ENCODE measurements at places on chromosomes 2 and 18. TPM values are rescaled to one million over a fixed set of nuclear protein-coding genes. Genes with fewer than 3 reads are reported as not detected.
A peak's percentile ranks its signal among the peaks of the same experiment; 100 is the strongest.

DNA sequence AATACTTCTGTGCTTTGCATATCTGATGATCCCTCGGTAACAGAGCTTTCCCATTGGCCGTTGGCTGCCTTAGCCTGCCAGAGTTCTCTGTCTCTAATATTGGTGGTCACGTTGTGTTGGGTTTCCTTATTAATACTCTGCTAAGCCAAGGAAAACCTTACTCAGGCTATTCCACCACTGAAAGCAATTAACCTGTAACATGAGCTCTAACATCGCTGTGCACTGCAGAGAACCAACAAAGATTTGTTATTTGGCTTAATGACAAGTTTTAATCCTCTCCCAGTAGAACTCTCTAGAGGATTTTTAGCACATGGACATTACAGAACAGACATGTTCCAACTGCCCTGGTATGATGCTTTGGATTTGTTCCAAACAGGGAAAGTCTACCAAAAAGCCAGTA, 825.9 kb upstream of the POU3F3 start:
- H3K27ac ChIP-seq = no peak overlapping the region
- H3K4me3 ChIP-seq = no peak overlapping the region
- no peak for DNase-seq
- H3K27me3 ChIP-seq = no peaks in the 10 kb centered on the region

GRCh38 chr18:63784787-63785452, 9.7 kb downstream of the SERPINB7 start:
- no peaks in the 10 kb centered on the region for H3K27me3 ChIP-seq
- no peaks in the 10 kb centered on the region for H3K36me3 ChIP-seq
- no peak for DNase-seq
- H3K4me3 ChIP-seq = no peak overlapping the region
- no peaks in the 10 kb centered on the region for H3K4me1 ChIP-seq

GRCh38 chr2:120251880-120252224, 800 bp upstream of the RALB start:
- no peak for DNase-seq
- H3K4me1 ChIP-seq = peaks cover 5% of the 10 kb centered on the region
- peak overlapping the region; percentile 95 for H3K4me3 ChIP-seq
- no peaks in the 10 kb centered on the region for H3K36me3 ChIP-seq

The VWC2L gene
- total RNA-seq = 0.15 TPM

The SNRPD1 gene
- total RNA-seq = 11.8 TPM
